ENCODE measurements at places on chromosomes 2 and 18.

- no peak for DNase-seq
Observed at GRCh38 chr18:53935803-53936202, 288.7 kb downstream of the MBD2 start.

DNA sequence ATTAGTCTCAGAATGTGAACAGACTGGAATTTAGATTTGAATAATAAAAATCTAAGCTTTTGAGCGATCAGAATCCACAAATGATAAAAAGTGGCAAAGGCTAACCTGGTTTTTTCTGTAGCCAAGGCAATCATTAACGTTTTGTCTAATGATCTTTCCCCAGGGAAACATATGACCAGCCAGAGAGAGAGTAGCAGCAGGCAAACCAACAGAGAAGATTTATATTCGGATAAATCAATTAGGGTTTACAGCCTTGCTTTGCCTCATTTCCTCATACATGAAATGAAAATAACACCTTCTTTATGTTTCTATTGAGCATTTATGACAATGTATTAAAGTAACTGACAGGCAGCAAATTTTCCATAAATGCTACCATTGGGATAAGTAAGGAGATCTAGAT lies 14.5 kb downstream of the TIA1 start:
- DNase-seq, result no peak

- no peak for DNase-seq
Observed at GRCh38 chr2:178498137-178498536, 17.9 kb downstream of the PLEKHA3 start.

DNA sequence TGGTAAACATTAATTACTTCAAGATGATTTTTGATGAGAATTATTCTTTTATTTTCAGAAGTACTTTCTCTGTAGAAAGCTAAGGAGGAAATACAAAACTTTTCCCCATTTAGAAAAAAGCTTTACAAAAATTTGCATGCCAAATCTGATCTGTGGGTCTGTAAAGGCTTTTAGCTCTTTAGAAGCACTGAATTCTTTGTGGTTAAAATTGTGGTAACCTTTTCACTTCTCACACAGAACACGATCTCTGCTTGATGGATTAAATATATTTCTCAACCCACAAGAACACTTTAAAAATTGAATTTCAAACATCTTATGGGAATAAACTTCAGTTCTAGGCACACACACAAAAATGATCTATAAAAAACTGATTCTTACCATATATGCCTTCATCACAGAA lies 63.7 kb downstream of the VIL1 start:
- no peak for DNase-seq

GRCh38 chr2:168245074-168245825 lies 2.1 kb downstream of the STK39 start:
- no peak for DNase-seq

- peak; percentile 31 for DNase-seq
Observed at GRCh38 chr18:76875390-76876325, 53.3 kb downstream of the ZNF236 start.

DNA sequence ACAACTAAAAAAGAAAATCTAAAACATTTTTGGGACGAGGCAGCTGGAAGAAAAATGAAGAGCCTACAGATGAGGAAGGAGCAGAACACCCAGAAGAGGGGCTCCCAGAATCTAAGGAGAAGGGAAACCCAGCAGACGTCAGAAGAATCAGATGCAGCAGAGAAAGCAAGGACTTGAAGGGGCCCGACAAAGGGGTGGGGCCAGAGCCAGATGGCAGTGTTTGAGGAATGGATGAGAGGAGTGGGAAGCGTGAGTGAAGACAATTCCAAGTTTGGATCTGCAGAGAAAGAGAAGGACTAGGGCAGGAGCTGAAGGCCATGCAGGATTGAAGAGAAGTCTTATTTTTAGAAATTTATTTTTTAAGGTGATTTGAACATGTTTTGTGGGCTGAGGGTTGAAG lies 19.3 kb downstream of the PTMA start:
- DNase-seq, result no peak

DNA sequence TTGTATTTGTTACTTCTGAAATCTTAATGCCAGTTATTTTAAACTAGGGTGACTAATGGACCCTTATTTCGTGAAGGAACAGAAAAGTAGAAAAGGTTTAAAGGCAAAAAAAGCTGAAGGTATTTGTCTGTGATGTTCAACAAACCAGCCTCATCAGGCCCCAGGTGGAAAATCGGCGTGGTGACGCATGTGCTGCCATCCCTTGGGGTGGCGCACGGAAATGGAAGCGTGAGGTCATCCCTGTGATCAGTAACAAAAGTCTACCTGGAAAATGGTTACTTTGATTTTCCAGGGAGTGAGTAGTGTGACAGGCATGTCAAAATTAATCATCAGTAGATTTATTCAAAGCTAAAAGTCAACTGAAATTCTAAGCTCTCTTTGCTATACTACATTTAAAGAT lies 313.2 kb downstream of the GBX2 start:
- no peak for DNase-seq

- no peak for DNase-seq
Observed at GRCh38 chr2:9220201-9220600, 13.6 kb downstream of the ASAP2 start.

GRCh38 chr2:9802576-9802993 lies 40.7 kb upstream of the TAF1B start:
- no peak for DNase-seq

- DNase-seq, result no peak
Observed at GRCh38 chr2:127155028-127155581, 48.2 kb upstream of the BIN1 start.

DNA sequence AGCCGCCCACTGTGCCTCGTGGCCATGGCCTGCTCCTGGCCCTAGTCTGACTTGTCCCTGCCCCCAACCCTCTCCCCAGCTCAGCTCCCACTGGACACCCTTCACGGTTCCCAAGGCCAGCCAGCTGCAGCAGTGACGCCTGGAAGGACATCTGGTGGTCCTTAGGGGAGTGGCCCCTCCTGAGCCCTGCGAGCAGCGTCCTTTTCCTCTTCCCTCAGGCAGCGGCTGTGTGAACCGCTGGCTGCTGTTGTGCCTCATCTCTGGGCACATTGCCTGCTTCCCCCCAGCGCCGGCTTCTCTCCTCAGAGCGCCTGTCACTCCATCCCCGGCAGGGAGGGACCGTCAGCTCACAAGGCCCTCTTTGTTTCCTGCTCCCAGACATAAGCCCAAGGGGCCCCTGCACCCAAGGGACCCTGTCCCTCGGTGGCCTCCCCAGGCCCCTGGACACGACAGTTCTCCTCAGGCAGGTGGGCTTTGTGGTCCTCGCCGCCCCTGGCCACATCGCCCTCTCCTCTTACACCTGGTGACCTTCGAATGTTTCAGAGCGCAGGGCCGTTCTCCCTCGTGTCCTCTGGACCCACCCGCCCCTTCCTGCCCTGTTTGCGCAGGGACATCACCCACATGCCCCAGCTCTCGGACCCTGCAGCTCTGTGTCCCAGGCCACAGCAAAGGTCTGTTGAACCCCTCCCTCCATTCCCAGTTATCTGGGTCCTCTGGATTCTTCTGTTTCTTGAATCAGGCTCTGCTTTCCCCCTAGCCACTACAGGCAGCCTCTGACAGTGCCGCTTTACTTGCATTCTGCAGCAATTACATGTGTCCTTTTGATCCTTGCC lies 35.8 kb downstream of the ANO7 start:
- no peak for DNase-seq

DNA sequence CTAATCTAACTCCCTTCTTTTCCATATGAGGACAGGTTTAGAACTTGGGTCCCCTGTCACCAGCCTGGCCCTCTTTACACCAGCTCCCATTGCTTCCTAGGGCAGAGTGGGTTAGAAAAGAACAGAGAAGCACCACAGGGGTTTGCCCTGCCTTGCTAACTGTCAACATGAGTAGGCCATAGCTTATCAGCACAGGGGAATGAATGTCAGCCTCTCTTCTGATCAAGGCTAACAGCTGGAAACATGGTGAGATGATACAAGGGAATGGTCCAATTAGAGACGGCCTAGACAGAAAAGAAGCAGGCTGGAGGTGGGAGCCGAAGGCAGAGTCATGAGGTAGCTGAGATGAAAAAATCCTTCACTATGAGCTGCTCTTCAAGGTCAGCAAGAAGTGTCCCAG lies 189.4 kb upstream of the ACAA2 start:
- DNase-seq, result no peak

DNA sequence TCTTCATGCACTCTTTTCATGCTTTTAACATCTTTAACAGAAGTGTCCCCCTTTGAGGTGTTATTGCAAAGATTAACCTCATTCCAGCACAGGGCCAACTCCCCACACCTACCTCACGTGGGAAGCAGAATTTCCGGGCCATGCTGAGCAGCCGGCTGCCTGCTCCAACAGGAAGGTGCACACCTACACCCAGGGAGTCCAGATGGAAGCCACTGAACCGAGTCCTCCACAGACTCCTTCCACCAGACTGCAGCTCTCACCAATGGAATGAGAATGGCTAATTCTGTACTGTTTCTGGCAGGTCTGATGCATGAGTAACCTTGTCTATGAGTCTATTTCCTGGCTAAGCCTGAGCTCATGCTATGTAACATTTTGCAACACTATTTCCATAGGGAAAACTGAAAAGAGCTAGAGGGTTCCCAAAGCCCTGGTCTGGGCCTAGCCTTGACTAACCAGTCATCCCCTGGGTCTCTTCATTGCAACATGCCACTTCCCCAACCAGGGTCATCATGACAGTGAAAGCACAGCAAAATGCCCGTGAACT lies 11.0 kb downstream of the ERFE start:
- DNase-seq, result no peak

DNA sequence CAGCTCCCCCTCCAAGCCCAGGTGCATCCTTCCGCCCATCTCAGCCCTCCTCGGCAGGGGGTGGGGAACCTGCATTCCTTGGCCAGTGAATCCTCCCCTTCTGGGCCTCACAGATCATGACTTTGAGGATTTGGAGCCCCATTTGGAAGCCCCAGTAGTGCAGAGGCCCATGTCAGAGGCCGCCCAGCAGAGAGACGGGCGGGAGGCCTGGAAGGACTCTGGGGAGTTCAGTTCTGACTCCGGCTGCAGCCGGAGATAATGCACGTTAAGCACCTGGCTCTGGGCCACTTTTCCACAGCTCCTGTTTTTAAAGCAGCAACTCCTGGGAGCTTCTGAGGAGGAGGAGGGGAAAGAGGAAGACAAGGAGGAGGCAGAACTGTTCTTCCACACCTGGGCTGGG lies 14.9 kb downstream of the ATOH8 start:
- no peak for DNase-seq

- DNase-seq, result no peak
Observed at GRCh38 chr2:42008241-42008921, 39.4 kb upstream of the PKDCC start.

GRCh38 chr2:241975593-241976284 lies 106.2 kb downstream of the RTP5 start:
- no peak for DNase-seq

GRCh38 chr18:58024139-58024538 lies 19.9 kb upstream of the NEDD4L start:
- DNase-seq, result no peak

GRCh38 chr18:68035774-68036522 lies 519.4 kb upstream of the DSEL start:
- DNase-seq, result no peak

- DNase-seq, result no peak
Observed at GRCh38 chr2:132886574-132886973, 216.6 kb upstream of the LYPD1 start.

DNA sequence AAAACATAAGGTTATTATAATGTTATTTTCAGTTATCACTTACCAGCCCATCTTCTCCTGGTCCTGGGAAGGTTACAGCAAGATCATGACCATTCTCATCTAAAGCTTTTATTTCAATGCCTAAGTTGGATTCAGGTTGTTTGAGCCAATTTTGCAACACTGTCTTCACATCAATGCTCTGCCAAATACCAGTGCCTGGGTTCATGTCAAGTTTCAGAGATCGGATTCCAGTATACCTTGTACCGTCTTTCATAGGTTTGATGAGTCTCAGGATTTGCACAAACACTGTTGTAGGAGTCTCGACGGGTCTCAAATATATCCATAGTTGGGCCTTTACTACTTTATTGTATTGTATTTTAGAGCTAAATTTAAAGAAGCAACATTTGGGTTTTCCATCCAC lies 2.5 kb downstream of the MSTN start:
- DNase-seq, result no peak

GRCh38 chr2:153464395-153464794 lies 14.2 kb downstream of the RPRM start:
- DNase-seq, result no peak

GRCh38 chr2:20913491-20913890 lies 90.6 kb upstream of the LDAH start:
- no peak for DNase-seq

GRCh38 chr2:222506230-222506935 lies 82.0 kb downstream of the SGPP2 start:
- no peak for DNase-seq

DNA sequence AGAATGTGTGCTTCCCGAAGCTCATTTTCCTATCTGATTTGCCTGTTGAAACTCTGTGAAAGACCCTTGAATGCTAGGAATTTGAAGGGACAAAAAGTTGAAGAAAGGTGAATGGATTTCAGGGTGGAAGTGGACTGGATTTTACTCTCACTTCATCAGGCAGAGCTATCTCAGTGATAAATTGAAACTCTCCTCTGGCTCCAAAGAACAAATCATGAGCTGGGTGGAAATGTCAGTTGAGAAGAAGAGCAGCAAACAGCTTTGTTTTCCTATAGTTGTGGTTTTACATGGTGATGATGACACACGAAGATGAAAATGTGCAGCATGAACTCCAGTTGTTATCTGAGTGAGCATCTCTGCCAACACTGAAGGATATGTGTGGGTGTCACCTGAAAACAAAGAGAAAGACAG lies 34.4 kb downstream of the CD28 start:
- DNase-seq, result peak; percentile 40

- DNase-seq, result no peak
Observed at GRCh38 chr2:128306931-128307460, 11.7 kb downstream of the HS6ST1 start.

DNA sequence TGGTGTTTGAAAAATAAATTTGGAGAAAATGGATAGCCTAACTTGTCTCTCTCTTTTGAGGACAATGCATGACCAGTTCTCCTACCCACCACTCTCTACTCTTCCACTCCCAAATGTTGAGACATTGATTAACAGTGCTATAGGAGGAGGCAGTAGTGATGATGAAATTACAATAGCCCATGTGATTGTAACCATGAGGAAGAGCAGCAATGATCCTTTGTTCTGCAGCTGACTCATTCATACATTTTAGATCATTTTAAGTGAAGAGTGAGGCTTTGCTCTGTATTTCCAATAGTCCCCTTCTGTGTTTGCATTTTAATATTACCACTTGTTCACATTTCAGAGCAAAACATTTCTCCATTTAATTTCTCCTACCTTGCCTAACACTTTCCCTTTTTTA lies 592.3 kb downstream of the THSD7B start:
- DNase-seq, result no peak

DNA sequence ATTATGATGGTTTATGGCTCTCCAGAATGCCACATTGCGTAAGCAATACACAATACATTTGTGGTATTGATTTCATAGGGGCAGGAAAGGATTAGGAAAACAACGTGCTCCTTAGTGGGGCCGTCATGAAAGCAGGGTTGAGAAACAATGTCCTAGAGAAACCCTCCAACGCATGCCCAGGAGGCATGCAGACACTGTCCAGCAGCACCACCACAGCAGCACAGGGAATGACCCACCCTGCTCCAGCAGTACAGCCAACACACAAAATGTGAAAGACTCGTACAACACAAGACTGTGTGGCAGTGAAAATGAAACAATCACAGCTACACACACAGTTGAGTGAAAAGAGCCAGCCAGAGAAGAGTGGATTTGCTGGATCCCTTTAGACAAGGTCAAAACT lies 66.3 kb downstream of the FAM168B start:
- DNase-seq, result no peak

Measured in stimulated activated naive CD4-positive, alpha-beta T cell (primary cell).